Foreskin keratinocyte (primary cell): ENCODE measurements at places on chromosomes 4 and X.
A peak's percentile ranks its signal among the peaks of the same experiment; 100 is the strongest.

DNA sequence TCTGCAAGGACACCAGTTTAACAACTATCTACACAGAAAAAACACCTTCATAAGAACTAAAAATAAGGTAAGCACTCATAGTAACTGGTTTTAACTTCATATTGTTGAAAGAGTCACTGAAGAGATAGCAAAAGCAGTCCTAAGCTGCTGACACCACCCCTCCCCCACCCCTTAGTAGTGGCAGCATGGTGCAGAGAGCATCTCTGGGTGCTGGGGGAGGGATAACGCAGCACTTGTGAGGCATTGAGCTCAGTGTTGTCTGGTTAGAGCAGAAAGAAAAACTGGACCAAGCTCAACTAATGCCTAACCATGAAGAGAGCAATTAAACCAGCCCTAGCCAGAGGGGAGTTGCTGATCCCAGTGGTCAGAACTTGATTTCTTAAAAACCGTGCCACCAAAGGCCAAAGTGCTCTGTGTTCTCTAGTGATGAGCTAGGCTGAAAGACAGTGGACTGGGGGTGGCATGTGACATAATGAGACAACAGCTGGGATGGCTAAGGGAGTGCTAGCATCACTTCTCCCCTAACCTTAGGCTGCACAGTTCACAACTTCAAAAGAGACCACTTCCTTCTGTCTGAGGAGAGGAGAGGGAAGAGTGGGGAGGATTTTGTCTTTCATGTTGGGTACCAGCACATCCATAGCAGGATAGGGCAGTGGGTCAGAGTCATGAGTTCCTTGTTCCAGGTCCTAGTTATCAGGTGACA is 669.3 kb downstream of the PDHA2 start:
- no peak for DNase-seq

- no peak for DNase-seq
Measured at GRCh38 chrX:151830911-151831310, 81.8 kb upstream of the MAGEA4 start.

GRCh38 chrX:14303891-14304290 is 225.4 kb upstream of the GLRA2 start:
- no peak for DNase-seq

DNA sequence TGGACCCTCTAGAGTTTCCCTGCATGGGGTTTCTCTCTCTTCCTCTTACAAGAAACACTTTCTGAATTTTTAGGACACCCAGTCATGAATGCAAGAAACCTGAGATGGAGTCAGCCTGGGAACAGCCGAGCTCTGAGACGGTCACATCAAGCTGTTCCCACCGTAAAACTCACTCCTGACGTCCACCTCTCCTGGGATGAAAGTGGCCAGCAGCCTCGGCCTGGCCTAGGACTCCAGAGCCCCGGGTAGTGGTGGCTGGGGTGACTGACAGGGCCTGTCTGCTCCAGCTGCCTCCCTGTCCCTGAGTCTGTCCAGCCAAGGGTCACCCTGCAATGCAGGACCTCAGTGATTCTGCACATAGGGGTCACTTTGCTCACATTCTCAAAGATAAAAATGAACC is 217.8 kb downstream of the SHOX start:
- no peak for DNase-seq

- DNase-seq = no peak
Measured at GRCh38 chr4:107333518-107333917, 297.4 kb upstream of the DKK2 start.

DNA sequence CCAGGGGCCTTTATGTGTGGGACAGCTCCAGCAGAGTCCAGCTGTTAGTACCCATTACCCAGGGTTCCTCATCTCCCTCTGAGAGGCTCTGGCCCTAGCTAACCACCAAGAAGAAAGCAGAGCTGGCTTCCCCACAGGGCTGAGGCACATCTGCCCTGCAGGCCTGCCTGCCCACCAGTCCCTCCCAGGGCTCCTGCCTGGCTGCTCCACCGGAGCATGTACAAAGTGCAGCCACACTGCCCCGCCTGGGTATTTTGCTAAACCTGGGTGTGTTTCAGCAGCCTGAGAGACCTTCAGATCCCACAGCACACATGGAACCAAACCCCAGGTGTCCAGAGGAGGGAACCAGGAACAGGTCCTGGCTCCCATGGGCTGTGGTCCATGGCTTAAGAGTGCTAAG is 500.4 kb upstream of the KLHL4 start:
- DNase-seq = no peak

DNA sequence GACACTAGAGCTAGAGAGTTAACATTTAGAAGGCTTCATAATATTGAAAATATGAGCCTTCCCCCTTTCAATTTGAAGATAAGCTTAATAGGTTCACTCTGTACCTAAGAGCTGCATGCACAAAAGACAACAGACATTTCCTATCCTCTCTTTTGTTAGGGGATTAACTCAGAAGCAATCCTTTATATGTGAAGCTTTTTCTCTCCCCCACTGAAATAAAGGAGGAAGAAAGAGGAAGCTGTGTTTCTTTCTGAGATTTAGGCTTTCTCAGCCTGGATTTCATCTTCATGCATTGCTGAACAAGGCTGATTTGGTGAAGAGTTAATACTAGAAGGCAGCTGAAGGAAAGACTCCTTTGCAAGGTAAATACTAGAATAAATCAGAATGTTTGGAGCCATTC is 21.0 kb upstream of the CABS1 start:
- DNase-seq = no peak

DNA sequence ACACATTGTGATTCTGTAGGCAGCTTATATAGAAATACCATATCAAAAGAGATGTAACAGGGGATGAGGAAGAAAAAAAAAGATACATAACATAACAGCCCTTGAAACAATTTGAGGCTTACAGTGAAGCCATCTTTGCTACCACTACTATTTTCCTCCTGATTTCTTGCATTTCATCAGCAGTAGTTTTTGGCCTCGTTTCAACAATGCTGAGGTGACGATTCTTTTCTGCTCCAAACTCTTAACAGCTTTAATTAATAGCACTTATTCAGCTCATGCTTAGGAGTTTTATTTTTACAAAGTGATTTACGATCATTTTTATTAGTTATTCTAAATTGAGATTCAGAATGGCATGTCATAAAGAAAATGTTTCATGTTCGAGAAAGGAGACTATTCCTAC is 163.2 kb downstream of the DCK start:
- DNase-seq = no peak

- no peak for DNase-seq
Measured at GRCh38 chr4:173802662-173803022, 272.6 kb upstream of the HAND2 start.

DNA sequence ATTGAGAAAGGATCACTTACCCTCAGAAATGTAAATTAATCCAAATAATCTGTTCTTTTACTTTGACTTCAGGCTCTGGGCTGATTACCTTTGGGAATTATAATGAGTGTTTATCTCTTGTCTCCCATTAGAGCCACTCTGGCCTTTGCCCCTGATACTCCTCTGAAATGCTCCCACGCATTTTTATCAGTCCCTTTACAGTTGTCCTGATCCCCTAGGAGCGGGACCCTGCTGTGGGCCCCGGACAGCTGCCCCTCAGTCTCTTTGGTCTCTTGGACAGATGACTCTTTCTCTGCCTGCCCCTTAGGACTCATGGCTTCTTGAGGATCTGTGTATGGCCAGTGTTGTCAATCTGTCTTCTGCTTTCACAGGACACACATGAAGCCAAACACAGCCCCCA is 1.0 kb upstream of the TRIM75 start:
- no peak for DNase-seq

DNA sequence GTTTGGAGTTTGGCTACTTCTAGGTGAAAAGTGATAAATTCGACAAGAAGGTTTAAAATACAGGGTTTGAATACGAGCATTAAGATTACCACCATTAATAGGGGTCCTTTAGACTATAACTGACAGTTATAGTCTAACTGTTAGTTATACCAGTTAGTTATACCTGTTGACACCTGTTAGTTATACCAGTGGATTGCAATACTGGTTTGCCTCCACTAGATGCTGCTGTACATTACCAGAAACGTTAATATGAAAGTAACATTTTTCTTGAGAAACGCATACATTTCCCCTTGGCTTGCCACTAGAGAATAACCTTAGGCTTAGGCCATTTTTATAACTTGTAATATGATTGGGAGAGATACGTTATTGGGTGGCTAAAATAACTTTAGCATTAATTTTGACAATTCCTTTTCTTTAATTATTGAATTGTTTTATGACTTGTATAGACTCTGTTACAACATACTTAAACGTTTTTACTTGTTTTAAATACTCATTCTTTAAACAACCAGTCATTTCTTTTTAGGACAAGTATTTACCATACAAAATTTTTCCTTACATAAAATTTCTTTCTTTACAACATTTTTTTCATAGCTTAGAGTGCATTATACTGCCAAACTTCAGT is 911.2 kb downstream of the FSTL5 start:
- peak; percentile 24 for DNase-seq

GRCh38 chrX:133454491-133454914 is 39.2 kb upstream of the GPC4 start:
- no peak for DNase-seq

DNA sequence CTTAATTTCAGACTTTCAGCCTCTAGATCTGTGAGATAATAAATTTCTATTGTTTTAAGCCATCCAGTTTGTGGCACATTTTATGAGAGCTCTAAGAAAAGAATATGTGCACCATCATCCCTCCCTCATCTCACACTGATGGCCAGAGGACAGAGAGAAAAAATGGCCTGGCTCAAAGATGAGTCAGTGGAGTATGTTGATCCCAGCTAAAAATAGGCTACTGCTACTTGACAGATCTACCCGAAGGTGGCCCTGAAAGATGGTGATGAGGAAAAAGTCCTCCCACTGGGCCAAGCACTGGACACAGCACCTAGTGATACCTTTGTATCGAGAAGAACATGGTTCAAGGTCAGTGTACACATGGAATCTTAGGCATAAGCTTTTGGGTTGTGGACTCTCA is 38.2 kb upstream of the DCTD start:
- no peak for DNase-seq

- DNase-seq = no peak
Measured at GRCh38 chrX:37975421-37975820, 30.9 kb upstream of the SYTL5 start.

DNA sequence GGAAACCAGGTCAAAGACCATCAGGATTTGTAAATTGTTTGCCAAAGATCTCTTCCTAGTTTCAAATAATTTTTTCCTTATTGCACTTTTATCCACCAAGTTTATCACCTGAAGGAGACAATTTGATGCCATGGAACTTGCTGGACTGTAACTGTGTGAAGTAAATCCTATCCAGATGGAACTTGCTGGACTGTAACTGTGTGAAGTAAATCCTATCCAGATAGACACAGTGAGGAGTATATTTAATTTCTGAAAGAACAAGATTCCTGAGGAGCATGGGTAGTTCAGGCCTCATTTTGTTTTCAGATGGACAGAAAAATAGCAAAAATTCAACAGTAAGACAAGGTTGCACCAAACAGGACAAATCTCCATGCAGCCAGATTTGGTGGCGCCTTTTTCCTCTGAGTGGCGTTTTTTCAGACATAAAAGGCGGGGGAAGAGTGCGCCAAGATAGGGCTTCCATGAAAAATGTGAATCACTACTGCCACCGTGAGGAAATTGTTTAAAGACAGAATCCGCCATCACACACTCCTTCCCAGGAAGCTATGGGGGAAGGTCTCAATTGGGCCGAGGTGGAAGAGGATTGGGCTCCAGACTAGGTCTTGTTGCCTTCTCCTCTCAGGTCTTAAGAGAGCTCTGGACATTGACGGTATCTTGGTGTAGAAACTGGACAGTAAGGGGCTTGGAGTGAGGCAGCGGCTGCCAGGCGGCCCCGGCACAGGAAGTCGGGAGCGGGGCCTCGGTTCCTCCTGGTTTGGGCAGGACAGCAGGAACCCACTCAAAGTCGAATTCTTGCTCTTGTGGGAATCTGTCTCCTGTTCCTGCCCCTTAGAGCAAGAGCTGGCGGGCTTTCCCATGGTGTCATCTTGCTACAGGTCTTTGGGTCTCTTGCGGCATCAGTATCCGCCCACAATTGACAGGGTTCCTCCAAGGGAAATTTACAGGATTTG is 234.7 kb downstream of the OR13H1 start:
- no peak for DNase-seq

GRCh38 chr4:7753931-7754465 is 185.7 kb downstream of the AFAP1 start:
- no peak for DNase-seq

DNA sequence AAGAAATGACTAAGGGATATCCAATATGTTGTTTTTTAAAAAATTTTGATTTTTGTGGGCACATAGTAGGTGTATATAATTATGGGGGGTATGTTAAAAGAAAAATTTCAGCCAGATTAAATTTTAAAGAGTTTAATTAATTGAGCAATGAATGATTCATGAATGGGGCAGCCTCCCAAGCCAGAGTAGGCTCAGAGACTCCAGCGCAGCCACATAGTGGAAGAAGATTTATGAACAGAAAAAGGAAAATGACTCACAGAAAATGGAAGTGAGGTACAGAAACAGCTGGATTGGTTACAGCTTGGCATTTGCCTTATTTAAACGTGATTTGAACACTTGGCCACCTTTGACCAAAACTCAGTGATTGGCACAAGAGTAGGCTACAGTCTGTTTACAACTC is 91.7 kb downstream of the SPATA18 start:
- no peak for DNase-seq

DNA sequence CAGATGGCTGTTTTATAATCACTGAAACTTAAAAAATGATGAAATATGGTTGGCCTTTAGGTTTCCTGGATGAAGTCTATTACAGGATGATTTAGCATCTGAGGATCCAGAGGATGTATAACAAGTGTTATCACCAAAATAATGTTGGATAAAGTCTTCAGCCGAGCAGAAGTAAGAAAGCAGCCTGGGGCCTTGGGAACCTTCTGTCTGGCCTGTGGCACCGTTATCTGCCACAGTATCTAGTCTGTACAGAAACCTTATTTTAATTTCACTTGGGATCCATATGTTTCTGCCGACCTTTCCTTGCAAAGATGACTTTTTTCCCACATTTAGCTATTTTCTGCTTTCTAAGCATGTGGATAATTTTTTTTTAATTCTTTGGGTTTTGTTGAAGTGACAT is 20.5 kb upstream of the ANTXR2 start:
- no peak for DNase-seq

DNA sequence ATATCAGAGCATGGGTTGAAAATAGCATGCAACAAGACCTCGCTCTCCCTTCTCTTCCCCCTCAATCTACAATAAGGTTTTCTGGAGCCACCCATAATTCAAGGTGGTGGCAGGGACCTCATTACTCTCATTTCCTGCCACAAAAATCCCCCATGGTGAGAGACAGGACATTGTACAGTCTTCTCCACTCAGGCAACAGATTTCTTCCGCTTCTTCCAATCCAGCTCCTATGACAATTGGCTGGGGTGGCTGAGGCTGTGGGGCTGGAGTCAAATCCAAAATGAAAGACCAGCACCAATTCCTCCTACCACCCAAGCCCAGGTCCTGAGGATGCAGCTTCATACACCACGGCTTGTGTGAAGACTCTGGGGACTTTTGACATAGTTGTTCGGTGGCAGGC is 40.3 kb upstream of the NKRF start:
- no peak for DNase-seq

DNA sequence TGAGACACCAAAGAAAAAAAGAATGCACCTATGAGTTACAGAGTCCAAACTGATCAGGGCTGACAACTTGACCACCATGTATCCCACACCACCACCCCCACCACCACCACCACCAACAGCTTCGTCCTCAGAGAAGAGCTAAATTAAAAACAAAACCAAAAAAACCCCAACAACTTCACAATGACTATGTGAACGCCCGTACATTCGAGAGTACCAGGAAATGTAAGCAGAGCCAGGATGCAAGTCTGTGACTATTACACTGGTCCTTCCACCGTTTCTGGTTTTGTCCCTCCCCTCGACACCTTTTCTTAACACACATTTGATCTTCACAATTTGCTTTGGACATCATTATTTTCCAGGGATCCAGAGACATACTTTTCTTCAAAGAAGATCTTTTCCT is 51.0 kb downstream of the WFS1 start:
- DNase-seq = no peak

GRCh38 chr4:8440492-8441311 is at the start of the genes ACOX3 and TRMT44:
ACOX3 (minus strand) TSS chr4:8440723; CDS start chr4:8416521, 24,202 bp downstream.
TRMT44 (plus strand) TSS chr4:8440777; CDS start chr4:8440823, 46 bp downstream.
- DNase-seq = peak; percentile 71
